GM20000 (cell line): ENCODE measurements at places on chromosomes 16 and 17.

DNA sequence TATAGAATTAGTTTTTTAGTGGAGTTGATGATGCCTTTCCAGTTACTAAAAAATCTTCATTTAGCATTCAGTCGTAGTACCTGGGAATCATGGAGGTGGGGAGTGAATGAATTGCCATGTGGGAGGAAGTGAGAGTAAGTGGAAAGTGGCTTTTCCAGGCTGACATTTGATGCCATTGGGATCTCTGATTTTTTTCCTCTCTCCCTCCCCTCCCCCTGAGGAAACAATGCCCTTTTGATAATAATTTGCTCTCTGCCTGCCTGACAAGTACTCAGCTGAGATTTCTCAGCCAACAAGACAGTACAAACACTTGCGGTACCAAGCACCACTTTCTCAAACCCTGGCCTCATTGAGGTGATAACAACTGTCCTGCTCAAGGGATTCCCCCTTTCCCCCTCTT is 2.2 kb downstream of the UBE2Z start:
- no peak for DNase-seq

DNA sequence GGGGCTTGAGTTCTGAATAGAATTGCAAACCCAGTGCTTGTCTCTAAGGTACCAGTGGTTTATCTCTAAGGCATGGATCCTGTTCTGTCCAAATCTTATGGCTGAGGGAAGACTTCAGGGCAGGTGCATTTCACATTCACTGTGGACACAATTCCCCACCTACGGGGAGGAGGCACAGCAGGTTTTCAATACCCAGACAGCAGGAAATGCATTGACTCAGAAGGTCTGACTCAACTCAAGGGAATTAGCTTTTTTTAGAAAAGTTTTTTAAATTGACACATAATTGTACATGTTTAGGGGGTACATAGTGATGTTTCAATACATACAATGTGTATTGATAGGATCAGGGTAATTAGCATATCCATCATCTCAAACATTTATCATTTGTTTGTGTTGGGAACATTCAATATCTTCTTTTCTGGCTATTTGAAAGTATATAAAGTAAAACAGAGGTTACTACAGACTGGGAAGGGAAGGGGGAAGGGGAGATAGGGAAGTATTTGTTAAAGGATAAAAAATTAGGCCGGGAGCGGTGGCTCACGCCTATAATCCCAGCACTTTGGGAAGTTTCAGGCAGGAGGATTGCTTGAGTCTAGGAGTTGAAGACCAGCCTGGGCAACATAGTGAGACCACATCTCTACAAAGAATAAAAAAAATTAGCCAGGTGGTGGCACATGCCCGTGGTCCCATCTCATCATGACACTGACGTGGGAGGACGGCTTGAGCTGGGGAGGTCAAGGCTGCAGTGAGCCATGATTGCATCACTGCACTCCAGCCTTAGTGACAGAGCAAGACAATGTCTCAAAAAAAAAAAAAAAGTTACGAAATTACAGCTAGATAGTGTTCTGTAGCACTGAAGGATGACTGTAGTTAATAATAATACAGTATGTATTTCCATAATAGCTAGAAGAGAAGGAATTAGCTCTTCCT is 54.9 kb downstream of the RGS9 start:
- DNase-seq, result no peak

GRCh38 chr16:10181196-10182162 is 749 bp downstream of the GRIN2A start:
- peak; percentile 89 for DNase-seq

GRCh38 chr17:19335951-19336631 is 26.4 kb downstream of the B9D1 start:
- no peak for DNase-seq

DNA sequence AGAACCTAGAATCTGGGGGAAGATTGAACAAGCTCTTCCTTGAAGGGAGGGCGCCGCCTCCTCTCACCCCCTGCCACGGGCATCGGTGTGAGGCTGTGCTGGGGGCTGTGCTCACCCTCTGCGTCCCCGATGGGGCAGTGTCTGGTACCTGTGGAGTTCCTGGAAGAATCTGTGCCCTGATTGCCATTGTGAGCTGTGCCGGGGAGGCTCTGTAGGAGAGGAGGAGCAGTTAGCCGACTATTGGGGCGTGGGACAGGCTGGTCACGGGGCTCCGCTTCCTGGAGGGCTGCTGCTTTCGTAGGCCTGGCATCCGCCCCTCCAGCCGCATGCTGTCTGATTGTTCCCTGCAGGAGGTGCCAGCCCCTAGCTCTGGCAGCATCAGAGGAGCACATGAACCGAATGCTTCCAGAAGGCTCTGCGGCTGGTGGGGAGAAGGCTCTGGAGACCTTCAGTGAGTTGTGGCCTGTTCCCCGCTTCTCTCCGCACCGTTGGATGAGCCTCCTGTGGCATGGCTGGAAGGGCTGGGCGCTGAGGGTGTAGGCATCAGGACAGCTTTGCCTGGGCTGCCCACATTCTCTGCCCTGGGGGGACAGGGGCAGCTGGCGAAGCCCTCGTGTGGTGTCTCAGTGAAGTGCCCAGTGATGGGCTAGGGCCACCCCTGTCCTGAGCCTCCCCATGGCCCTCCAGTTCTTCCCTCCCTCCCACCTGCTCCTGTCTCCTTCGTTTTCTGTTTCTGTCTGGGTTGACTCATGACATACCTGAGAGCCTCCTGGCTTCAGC is 86.9 kb downstream of the SEC14L1 start:
- DNase-seq, result no peak

- no peak for DNase-seq
Measured at GRCh38 chr17:74777901-74778515, 1.9 kb upstream of the NAT9 start.

GRCh38 chr16:35523991-35524390 is 2064.6 kb downstream of the TP53TG3F start:
- DNase-seq, result no peak

DNA sequence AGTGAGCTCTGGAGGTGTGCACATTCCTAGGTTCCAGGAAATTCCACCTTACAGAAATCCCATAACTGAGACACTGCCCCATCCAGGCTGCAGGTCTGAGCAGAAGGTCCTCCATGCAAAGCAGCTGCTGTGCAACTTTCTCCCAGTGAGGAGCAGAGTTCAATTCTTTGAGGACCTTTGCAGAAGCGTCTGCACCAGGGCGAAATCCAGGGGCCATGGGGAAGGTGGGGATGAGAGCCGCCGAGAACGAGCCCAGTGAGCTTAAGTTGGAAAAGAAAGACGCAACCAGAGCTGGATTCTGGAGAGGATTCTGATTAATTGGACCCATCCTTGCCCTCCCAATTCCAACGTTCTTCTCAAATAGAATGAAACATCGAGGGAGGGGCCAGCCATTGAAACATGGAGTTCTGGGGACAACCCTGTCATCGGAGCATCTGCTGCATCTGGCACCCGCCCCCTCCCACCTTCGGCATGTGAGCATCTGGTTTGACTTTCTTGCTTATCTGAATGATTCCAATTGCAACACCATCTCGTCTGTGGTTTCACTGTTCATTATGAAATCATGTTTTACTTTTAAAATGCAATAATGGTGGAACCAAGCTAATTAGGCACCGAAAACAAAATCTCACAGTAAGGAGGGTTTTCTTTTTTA is 190.6 kb upstream of the FOXF1 start:
- no peak for DNase-seq

DNA sequence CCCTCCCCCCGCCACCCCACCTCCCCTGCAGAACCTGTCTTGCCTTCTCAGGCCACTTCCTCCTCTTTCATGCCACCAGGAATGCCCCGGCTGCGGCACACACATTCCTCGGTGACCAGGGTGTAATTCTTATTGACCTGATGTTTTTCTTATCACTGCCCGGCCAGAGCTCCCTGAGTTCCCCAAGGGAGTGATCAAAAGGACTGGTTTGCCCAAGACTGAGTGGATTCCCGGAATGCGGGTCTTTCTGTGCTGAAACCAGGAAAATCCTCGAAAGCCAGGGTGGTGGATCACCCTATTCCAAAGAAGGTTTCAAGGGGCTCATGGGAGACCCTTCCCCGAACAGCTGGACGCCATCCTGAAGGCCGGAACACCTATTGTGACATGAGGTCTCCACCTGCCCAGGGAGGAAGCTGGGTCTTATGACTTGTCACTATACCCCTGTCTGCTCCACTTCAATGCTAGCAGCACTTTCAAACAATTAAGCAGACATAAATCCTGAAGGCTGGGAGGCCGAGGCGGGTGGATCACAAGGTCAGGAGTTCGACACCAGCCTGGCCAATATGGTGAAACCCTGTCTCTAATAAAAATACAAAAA is 53.0 kb upstream of the RPL38 start:
- DNase-seq, result no peak

DNA sequence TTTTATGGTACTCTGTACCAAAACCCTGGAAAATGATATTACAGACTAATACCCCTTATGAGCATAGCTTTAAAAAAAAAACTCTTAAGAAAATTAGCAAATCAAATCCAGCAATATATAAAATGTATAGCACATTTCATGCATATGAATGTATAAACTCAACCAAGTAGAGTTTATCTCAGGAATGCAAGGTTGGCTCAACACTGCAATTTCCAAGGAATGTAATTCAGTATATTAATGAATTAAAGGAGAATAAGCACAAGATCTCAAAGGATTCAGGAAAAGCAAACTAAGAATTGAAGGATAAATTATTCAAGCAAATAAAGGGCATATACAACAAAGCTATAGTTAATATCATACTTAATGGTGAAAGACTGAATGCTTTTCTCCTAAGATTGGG is 61.9 kb upstream of the RPL38 start:
- no peak for DNase-seq

GRCh38 chr16:24845726-24846547 is at the start of gene SLC5A11:
Gene SLC5A11 (plus strand): TSS chr16:24845963. CDS start chr16:24858644, 12,681 bp downstream.
- no peak for DNase-seq

- DNase-seq, result no peak
Measured at GRCh38 chr17:20706751-20707373, 127.3 kb downstream of the CDRT15L2 start.

GRCh38 chr17:70072546-70073309 is 2.3 kb upstream of the KCNJ16 start:
- DNase-seq, result no peak

DNA sequence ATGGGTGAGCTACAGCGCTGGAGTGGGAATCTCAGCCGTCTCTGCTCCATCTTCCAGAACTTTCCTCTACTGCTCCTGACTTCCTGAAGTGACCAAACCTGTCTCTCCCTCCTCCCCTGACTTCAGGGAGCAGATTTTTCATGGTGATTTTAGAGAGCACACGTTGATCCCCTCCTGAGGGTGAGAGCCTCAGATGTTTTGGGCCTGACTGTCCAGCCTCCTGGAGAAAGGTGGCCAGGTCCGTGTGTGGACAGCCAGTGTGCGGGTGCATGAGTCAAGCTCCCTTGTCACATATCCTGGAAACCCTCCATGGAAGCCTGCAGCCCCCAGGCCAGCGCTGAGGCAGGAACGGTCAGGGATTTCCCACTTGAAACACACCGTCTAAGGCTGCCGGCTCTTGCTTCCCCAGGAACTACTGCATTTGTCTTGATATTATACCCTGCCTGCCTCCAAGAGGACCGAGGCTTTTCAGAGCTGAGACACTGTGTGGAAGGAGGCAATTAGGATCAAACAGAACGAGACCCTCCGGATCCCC is 143.1 kb downstream of the CMIP start:
- DNase-seq, result no peak

GRCh38 chr17:55654022-55654421 is 68.6 kb downstream of the TMEM100 start:
- no peak for DNase-seq

DNA sequence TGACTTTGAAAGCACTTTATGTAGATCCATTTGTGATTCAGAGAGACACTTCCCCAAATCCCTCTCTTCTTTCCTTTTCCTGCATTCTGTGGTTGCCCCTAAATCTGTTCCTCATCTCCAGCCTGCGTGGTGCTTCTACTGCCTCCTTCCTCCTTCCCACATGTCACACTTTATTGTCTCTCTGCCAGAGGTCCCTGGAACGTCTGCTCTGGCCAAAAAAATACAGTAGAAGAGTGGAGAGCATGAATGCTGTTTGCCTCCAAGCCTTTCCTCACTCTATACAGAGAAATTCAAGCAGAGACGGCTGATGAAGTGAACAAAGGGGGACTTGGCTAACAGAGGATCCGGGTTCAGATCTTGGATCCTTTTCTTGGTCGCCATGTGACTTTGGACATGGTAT is 22.8 kb upstream of the IRX3 start:
- no peak for DNase-seq

DNA sequence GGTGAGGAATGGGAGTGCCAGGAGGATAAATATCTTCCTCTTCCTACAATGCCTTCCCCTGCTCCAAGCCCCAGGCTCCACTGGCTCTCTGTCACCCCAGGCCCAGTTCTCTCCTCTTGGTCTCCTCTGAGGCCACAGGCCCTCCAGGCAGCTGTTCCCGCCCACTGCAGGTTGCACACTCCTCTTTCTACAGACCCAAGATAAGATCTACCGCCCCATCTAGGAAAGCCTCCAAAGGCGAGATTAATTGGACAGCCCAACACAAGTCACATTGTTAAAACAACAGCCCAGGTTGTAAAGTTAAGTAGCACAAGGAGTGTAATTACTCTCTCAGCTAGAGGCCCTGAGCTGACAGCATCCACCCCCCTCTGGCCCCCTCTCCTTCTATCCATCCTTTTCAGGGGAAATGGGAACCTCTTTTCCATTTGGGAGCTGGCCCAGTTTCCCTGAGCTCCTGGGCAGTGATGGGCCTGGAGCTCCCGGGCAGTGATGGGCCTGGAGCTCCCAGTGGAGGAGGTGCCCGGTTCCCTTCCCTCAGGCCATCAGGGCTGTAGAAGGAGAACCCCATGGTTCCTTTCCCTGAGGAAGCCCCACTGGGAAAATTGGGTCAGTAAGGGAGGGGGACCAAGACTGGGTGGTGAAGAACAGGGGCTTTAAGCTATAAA is 7.3 kb downstream of the DLX4 start:
- no peak for DNase-seq

GRCh38 chr16:72664056-72664508 is 383.8 kb downstream of the ZFHX3 start:
- no peak for DNase-seq

DNA sequence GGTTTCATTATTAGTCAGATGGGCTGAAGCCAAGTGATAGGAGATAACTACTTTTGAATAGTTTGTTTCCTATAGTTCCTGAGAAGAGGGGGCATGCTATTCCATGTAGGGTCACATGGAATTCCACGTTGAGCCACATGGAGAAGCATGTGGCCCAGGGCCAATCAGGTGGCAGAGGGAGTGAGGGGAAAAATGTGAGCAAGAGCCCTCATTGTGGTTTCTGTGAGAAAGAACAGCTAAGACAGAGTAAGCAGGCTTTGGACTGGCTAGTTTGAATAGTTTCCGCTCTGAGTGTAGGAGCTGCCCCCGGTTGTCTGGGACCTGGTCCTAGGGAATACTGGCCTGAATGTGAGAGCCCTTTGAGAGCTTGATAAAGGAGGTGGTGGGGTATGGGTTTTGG is 69.9 kb upstream of the CNTNAP4 start:
- no peak for DNase-seq

DNA sequence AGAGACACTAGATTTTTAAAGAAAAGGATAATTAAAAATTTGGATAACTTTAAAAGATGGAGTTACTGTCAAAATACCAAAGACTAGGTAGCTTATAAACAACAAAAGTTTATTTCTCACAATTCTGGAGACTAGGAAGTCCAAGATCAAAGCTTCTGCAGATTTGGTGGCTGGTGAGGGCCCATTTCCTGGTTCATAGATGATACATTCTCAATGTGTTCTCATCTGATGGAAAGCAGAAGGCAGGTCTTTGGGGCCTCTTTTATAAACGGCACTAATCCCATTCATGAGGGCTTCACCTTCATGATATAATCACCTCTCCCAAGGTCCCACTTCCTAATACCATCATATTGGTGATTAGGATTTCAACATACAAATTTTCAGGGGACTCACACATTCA is 33.7 kb downstream of the NLK start:
- no peak for DNase-seq

GRCh38 chr17:74478420-74479100 is 12.1 kb downstream of the CD300A start:
- peak; percentile 11 for DNase-seq

- DNase-seq, result peak; percentile 41
Measured at GRCh38 chr16:66369055-66369592, 2.6 kb downstream of the CDH5 start.
